ENCODE measurements at places on chromosomes 11 and 22.

DNA sequence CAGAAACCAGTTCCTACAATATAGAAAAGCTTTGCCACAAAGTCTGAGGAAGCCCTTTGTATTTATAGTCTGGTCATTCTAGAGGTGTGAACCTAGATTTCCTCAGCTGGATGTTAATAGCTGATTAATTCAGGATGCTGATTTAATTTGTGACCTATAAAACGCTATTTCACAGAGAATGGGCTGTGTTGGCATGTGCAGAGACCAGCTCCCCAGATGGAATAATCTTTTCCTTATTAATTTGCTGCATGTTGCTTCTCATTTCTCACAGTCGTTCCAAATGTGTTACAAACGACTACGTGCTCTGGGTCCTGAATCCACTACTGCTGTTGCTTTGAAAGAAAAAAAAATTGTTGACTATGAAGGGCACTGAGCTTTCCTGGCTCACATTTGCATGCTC lies 49.3 kb downstream of the BDNF start:
- no peak for DNase-seq

DNA sequence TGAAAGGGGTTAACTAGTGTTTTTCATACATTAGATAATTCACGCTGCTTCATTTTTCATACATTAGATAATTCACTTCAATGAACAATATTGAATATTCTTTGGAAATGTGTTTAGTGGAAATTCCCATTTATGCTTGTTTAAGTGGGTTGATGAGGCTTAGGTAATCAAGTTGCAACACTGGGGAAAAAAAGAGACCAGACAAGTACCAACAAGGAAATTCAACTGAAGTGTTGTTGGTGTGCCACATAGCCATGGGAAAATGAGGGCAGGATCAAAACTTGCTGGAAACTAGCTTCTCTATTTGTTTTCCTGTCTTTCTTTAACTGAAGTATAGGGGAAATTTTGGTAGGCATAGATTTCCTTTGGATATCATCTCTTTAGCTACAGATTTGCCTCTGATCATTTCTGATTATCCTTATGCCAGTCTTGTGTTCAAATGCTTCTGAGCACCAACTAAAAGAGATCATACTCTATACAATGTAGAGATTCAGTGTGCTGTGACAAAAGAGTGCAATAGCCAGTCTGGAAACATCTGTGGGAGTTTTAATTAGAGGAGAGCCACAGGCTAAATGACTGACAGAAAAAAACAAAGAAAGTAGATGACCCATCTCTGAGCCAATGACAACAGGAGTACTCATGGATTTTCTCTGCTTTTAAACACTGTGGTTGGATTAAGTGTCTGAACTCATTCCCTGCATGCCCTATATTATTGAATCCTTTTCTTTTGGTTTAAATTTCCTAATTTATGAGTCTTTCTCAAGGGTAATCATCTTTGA lies 67.6 kb upstream of the CTSC start:
- DNase-seq, result no peak

DNA sequence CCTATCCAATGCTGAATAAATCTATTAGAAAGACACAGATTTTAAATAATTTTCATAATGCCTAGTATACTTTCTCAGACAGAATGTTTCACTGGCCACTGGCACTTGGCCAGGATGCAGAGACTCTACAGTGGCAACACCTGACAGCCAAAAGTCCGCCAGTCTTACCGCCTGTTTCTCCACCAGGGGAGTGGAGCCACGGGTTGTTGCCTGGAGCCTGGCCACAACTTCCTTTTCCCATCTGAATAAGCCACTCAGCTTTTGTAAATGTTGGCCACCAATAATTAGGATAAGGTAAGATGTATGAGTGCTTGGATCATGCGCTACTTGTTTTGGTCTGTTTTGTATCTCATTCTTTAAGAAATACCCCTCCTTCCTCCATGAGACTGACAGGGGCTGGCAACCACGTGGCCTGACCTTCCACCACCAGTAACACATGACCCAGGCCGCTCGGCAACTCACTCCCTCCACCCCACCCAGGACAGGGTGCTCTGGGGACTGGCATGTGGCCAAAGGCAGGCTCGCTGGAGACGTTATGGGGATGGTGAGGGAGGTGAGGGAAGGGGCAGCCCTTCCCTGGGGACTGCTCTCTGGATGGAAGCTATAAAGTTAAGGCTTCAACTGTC lies 93.0 kb upstream of the BID start:
- no peak for DNase-seq

- no peak for DNase-seq
These were observed 77.2 kb upstream of the FTH1 start for GRCh38 chr11:62044639-62045121.

- no peak for DNase-seq
These were observed 1.8 kb upstream of the PPP1R14B start for GRCh38 chr11:64248578-64248977.

DNA sequence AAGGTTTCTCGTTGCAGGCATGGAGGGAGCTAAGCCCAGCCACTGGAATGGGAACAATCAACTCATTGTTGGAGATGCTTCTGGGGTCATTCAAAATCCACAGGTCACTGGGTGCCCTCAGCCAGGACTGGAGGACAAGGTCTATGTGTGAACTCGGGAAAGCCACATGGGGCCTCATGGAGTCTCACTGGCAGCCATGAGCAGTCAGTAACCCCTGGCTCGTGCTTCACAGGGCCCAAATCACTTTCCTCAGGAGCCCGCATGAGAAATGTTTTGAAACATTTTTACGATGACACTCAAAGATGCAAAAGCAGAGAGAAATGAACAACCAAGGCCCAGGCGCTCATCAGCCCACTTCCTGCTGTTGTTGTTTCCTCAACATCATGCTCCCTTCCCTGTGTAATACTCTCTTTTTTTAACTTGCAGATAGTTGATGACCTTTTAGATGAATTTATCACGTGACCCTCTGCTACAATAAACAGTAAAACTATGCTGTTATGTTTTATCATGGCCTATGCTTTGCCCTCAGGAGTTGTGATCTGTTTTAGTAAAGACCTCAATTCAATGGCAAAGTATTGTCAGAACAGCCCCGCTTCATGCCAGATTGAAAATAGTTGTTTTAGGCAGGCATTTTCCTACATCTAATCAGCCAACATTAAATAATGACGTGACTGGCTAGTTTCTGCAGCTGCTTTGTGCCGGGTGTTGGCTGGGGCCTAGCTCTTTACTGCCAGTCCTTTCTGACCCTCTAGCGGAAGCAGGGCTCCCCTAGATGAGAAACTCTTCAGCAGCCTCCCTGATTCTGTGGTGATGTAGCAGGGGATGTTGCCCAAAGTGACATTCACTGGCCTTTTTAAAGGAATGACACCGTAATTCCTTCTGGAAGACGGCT lies 39.7 kb downstream of the ADAMTS15 start:
- DNase-seq, result no peak

DNA sequence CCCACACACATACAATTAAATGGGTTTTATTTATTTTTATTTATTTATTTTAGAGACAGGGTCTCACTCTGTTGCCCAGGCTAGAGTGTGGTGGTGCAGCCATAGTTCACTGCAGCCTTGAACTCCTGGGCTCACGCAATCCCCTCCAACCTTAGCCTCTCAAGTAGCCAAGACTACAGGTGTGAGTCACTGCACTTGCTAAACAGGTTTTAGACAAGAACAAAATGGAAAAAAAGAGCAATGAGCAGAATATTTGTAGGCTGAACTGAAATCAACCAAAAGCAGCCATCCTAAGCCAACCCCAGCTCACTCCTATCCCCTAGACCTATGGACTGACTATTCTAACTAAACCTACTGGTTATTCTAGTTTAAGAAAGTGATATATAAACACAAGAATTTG lies 37.8 kb downstream of the MRE11 start:
- DNase-seq, result no peak

GRCh38 chr11:107819361-107820014 lies 39.1 kb downstream of the SLC35F2 start:
- no peak for DNase-seq

DNA sequence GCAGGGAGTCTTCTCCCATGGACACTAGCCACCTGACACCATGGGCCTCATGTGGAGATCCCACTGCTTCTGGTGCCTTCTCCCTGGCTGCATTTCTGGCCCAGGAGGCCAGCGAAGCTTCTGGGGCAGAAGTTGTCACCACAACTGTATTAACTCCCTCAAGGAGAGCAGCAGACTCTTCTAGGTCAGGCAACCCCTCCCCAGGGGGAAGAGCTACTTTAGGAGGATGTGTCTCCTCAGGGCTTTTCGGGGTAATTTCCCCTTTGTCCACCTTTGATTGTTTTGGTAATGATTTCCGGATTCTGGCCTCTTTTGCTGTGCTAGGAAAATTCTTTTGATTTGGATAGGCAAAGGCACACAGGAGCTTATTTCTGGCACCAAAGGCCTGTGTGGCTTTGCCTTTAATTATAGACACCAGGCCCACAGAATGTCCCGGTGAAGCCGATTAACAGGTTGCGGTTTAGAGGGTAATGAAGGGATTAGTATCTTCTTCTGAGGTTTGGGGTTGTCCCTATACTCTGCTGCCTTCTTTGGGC lies 8.9 kb upstream of the UCP2 start:
- no peak for DNase-seq

Measured in GDM1 (cell line).